HuH-7 (cell line): ENCODE measurements at places on chromosomes 4 and X.

- no peak for DNase-seq
These were observed 19.5 kb downstream of the RELL1 start for GRCh38 chr4:37666625-37667071.

DNA sequence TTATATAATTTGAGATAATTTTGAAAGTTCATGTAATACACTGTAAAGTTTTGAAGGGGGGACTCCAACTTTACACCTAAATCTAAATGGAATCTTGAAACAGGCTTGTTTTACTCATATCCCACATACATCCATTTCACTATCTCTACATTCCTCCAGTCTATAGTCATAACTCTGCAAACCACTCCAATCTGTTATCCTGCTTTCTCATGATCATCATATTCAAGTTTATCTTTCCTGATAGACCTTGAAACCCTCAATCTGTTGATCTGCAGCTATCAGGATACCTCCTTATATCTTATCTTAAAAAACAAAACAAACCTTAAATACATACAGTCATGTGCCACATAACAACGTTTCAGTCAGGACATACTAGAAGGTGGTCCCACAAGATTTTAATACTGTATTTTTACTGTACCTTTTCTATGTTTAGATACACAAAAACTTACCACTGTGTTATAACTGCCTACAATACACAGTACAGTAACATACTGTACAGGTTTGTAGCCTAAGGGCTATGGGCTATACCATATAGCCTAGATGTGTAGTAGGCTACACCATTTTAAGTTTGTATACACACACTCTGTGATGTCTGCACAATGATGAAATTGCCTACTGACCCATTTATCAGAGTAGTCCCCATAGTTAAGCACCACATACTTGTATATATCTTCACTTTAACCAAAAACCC lies 14.0 kb downstream of the CHIC2 start:
- no peak for DNase-seq

DNA sequence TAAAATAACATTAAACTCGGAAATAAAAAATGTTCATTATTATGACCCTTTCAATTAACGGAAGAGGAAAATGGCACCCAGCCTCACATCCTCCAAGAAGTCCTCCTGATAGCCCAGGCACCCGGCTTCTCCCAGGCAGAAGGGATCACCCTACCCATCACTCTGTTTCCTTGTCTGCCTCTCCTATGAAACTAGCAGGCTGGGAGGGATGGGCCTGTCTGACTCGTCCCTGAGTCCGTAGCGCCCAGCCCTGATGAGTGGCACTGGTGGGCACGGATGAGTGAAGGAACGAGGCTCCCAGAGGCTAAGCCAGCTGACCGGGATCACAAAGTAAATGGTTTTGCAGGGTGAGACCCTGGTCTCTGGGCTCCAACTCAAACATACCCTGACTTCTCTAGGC lies 28.6 kb upstream of the KIAA0232 start:
- DNase-seq: no peak

DNA sequence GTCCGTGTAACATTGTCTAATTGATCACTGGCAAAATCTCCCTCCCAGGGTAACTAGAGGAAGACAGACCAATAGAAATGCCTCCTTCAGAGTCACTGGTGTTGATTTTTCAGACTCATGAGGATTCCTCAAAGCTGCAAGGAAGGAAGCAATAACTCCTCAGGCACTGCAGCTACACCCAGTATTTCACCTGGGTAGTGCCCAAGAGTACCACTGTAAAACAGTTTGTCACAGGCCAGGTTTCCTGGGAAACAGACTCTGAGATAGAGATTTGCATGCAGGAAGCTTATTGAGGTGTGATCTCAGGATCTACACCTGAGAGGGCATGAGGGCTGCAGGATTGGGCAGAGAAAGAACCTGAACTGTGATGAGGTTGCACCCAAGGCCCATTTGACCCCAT lies 240.7 kb upstream of the ATP6AP2 start:
- no peak for DNase-seq

- no peak for DNase-seq
These were observed 127.8 kb downstream of the TET2 start for GRCh38 chr4:105274504-105274903.
